Substantia nigra (tissue), 51 donors: ENCODE measurements at places on chromosomes 4 and X.

- DNase-seq = no peak
Observed at GRCh38 chr4:138085736-138086305, 156.3 kb downstream of the SLC7A11 start.

GRCh38 chr4:37008199-37008598 lies 236.3 kb upstream of the NWD2 start:
- no peak for DNase-seq

GRCh38 chrX:49309401-49309981 lies 6.0 kb downstream of the GAGE10 start:
- DNase-seq = no peak

DNA sequence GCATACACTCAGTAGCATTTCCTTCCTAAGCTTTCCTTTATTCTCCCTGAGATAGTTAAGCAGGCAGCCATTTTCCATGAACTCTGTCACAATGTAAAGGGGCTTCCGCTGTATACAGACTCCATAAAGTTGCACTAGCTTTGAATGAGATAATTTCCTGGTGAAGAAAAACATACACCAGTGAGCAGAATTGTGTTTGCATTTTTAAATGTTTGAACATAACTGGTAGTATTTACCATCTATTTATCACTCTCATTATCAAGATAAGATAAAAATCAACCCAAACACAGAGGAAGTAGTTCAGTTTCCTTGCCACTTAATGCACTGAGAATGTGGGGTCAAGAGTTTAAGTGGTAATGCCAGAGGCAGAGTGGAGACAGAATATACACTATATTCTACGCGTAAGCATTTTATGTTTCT lies 54.1 kb downstream of the TXK start:
- no peak for DNase-seq

DNA sequence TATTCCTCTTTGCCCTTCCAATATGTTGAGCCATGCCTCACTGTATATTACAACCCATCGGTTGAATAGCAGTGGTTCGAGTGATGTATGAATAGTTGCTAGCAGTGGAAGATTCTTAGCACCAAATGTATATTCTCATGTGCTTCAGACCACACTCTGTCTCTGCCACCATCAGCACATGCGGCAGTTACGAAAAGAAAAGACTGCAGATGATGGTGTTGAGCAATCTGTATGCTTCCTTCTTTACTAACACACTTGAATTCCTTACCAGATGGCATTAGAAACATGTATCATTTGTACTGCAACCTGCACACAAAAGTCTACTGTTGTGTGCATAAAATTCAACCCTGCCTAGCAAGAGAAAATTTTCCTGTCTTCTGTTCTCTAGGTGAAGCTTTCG lies 214.6 kb downstream of the ENOX2 start:
- no peak for DNase-seq

DNA sequence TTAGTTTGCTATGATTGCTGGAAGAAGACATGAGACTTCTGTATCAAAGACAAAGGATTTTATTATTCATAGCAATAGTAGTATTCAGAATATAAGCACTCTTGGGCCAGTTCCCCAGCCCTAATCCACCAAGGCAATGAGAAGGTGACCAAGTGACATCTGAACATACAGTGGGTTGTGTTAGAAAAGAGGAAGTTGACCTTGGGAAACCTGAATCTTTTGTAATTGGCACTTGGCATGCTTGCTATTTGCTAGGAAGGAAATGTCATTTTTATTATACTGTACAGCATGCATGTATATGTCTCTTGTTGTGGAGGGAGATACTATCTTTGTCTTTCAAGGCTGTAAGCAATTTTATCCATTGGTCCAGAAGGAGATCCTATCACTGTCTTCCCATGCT lies 216.1 kb upstream of the FAT1 start:
- no peak for DNase-seq

- DNase-seq = no peak
Observed at GRCh38 chrX:13064599-13065143, 20.3 kb upstream of the FAM9C start.

DNA sequence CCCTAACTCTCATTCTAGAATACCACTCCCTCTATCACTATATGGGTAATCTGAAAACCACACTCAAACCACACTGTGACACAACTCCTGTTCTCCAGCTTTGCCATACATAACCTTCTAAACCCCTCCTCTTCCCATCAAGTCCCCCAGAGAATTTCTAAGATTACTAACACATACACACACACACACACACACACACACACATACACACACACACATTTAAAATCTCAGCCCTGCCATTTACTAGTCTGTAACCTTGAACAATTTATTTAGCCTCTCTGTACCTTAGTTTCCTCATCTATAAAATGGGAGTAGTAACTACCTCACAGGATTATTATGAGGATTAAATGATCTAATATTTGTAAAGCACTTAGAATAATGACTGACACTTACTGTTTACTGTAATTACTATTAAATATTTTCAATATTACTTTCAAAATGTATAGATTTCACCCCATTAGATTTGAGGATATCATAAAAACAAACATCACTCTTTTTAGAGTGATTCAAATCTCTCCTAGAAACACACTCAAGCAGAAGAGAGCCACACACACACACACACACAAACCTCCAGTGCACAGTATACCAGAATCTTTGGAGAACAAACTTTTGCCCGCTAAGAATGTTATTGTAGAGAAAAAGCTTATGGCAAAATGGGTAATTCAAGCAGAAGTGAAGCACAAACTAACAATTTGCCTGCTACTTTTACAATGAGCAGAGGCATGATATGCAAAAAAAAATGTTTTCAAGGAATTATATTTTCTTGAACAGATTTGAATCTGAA lies 3.8 kb downstream of the ANKRD50 start:
- no peak for DNase-seq

DNA sequence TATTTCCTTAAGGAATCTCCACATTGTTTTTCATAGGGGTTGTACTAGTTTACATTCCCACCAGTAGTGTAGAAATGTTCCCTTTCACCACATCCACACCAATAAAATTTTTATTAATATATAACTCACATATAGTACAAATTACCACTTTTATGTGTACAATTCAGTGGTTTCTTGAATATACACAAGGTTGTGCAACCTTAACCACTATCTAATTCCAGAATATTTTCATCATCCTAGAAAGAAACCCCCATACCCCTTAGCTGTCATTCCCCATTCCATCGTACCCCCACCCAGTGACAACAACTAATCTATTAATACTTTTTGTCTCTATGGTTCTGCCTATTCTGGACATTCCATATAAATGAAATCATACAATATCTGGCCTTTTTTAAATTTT lies 108.3 kb upstream of the USP9X start:
- no peak for DNase-seq

DNA sequence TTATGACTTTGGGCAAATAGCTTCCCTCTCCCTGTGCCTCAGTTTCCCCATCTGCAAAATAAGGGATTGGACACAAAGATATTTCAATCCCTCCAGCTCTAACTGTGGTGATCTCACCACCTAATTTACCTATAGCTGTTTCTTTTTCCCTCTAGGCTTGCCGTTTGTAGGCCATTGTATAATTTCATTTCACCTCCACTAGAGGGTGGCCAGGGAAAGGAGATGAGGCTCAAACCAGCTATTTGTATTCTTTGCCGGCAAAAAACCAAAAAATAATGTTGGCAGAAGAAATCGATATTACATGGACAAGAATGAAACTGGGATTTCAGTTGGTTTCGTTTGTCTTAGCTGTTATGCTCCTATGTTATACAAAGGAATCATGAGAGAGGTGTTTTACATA lies 36.1 kb upstream of the DOCK11 start:
- no peak for DNase-seq

DNA sequence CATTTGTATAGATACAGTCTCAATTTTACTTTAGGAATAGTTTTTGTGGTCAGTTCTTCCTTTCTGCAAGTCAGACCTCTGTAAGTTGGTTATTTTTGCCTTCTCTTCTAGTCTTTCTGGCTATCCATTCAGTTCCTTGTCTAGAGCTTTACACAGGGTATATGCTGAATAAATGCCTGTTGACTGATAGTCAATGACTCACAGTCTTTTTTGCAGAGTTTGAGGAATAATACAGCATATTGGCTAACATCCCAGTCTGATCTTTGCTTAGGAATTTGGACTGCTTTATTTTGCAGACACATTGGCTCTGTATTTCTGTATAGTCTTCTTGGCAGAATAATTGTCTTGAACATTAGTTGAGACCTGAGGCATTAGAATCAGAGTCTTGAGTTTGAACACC lies 132.4 kb downstream of the MAGEC1 start:
- DNase-seq = no peak

GRCh38 chrX:67734111-67734753 lies 190.4 kb downstream of the AR start:
- no peak for DNase-seq

DNA sequence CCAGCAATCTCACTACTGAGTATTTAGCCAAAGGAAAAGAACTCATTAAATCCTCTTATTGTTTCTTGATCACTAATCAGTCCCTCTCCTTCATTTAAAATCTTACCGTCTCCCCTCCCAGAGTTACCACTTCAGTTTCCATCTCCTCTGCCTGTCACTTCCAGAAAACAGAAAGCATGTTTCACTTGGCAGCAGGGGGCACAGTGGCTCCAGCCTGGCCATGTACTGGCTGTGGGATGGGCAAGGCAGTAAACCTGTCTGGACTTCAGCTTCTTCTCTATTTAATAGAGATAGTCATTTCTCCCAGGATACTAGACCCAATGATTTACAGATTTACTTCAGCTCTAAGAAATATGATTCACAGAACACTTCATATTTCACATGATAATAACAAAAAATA lies 63.2 kb downstream of the CD40LG start:
- DNase-seq = peak; percentile 21

- DNase-seq = no peak
Observed at GRCh38 chr4:20570981-20571715, 129.1 kb upstream of the PACRGL start.

- no peak for DNase-seq
Observed at GRCh38 chr4:25993395-25994185, 79.6 kb downstream of the SMIM20 start.

DNA sequence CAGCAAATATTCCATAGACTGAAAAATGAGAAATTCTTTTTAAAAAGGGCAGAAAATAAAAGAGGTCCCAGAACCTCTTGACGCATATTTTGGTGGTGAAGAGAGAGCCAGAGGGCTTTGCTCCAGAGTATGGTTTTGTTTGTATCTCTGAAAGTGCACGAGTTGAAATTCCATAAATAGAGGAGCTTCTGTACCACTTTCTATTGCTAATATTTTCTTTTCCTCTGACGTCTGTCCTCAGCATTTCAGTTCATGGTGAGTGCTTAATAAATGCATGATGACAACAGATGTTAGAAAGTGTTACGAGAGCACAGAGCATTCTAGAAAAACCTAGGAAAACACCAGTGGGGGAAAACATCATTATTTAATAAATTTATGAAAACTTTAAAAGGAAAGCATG lies 145.6 kb downstream of the AMELX start:
- DNase-seq = no peak

GRCh38 chr4:120062663-120063195 lies 3.9 kb downstream of the MAD2L1 start:
- no peak for DNase-seq

- DNase-seq = no peak
Observed at GRCh38 chr4:81432825-81433224, 38.9 kb downstream of the RASGEF1B start.

DNA sequence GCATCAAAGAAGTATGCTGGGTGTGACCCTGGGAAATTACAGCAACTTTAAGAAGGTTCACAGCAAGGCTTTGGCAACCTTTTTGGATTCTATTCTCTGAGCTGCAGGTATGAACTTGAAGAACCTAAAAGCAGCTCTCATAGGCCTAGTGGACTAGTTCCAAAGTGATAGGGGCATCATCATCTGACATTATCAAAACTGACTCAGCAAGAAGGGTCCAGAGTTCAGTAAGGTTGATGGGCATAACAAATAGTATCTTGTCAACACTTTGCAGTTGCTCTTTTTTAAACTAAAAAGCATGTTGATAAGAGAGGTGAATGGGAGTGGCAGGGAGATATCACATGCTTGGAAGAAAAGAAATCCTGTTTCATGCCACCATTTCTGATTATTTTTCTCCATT lies 249.3 kb downstream of the ZNF674 start:
- DNase-seq = no peak

- no peak for DNase-seq
Observed at GRCh38 chr4:119666653-119667091, 38.1 kb upstream of the PDE5A start.

GRCh38 chr4:48112017-48112667 lies 21.9 kb downstream of the TXK start:
- no peak for DNase-seq

DNA sequence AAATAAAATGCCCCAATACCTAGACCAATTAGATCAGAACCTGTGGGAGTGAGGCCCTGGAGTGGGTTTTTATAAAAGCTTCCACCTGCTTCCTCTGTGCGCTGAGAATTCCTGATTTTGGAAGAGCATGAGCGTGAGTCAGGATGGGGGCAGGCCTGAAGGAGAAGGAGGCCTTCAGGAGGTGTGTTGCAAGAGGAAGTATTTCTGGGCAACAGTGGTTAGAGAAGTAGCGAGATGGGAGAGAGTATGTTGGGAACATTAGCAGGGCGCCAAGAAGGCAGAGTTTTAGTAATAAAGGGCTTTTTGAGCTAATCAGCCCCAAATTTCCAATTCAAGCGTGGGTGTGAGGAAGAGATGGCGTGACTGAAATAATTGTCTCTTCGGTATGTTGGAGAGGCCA lies 349.8 kb downstream of the UNC5C start:
- DNase-seq = no peak

GRCh38 chrX:138847930-138848329 lies 136.4 kb upstream of the FGF13 start:
- no peak for DNase-seq
